ENCODE measurements at places on chromosomes 13 and 19.

DNA sequence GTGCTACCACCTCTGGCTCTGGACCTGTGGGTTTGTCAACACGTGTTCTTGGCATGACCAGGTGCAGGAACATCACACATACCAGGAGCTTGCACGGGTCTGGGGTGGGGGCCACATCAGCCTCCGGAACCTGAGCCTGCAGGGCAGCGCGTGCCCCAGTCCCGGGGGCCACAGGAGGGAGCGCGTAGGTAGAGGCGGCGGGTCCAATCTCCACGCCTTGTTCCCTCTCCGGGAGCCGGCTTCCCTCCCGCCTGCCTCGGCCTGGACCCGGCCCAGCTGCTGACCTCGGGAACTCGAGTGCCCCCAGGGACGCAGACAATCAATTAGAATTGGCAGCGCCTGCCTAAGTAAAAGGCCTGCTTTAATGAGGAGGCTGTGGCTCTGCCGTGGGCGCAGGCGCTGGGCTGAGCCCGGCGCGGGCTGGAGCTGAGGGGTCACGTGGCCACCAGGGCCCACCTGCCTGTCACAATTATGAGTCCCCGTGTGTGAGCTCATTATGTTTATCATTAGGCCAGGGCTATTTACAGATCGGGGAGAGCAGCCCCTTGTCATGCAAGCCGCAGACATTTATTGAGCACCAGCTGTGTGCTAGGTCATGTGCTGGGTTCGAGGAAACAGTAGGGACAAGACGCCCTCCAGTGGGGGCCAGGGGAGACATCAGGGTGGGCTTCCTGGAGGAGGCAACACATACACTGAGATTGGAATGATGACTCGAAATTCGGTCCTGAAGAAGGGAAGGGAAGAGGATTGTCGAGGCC, 32.2 kb upstream of the TNFAIP8L1 start:
- no peak for DNase-seq

DNA sequence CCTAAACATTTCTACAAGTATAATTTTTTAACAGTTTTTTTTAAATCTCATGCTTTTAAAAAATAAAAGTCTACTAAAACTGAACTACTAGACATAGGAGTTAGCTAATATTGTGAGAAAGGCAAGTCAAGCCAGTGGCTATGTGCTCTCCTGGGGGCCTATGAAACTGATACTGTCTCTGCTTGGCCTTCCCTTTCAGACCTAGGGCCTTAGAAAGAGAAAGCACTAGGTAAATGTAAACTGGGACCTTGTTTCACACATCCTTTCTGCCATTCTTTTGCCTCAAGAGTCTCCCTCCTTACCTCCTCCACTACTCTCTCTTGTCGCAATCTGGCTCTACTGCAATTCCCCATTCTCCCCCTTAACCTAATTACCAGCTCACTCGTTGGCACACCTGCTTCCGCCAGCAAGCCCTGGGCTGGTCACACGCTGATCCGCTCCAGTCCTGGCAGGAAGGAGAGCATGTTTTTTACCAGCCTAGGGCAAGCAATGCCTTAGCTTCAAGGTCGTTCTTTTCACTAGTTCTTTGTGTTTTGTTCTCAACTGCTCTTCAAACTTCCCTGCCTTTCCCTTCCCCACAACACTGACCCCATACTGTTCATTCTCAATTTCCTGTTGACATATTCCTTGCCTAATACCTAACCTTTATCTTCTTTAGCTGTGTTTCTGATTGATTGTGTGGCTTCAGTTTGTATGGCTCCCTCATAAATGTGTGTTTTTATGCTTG, 23.1 kb downstream of the TBC1D4 start:
- DNase-seq: no peak

GRCh38 chr13:88675347-88675996, 1004.3 kb downstream of the SLITRK5 start:
- DNase-seq: no peak

GRCh38 chr13:55432814-55433213, 1707.9 kb upstream of the PRR20A start:
- no peak for DNase-seq

- DNase-seq: peak; percentile 62
Measured at GRCh38 chr13:35978607-35979316, 152.4 kb downstream of the DCLK1 start.

DNA sequence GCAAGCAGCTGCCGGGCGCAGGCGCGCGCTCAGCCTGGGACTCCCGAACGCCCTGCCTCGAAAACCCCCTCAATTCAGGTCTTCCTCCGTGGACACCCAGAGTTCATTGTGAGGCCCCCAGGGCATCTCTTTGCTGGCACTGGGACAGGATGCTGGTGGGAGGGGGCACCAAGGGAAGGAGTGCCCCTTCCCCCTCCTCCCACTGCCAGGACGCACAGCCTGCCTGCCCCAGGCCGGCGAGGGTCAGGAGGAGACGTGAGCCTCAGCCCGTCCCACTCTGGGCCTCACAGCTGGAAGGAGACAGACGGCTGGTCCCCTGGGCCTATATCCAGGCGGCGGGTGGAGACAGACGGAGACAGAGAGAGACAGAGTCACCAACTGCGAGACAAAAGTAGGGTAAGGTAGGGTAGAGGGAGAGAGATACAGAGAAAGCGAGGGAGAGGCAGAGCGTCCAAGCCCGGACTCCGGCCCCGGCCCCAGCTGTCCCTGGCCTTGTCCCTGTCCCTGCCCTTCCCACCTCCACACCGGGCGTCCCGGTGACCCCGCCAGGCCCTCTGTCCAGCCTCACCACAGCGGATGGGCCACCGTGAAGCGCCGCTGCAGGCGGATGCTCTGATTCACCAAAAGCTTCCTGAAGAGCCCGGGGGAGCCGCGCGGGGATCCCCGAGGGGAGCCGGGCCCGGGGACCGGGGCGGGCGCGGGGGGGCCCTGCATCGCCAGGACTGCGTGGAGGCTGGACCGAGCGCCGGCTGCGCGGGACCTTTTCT, at the start of gene PDE4C:
TSS of gene PDE4C (minus strand) at position 737 of the 767 bp plus-strand sequence. CDS start at position 714, 23 bp downstream.
- DNase-seq: no peak

DNA sequence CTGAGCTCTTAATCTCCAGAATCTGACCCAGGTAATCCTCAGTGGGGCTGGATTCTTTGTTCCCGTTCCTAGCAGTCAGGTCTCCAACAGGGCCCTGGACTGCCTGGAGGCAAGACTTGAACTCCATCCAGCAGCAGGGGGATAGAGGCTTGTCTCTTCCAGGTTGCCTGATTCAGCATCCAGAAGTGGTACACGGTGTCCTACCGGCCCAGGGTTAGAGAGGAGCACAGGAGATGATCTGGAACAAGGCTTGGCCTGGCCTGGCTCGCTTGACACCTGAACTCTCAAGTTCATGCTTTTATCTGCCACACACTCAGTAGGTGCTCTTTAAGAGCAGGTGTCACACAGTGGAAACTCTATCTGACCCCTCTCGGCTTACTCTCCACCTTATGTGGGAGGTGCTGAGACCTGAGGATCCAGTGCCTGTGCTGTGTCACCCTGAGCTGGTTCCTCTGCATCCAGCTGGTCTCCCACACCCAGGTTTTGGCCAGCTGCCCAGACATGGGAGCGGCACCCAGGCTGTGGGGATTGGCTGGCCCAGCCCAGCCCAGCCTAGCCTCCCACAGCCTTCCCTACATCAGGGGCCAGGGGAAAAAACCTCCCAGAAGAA, at the start of gene CYP4F3:
TSS of gene CYP4F3 (plus strand) at position 604 of the 610 bp plus-strand sequence. CDS start 519 bp downstream, outside the sequence.
- peak; percentile 74 for DNase-seq

Data from lower leg skin (tissue), 4 donors.